WTC11 (cell line): ENCODE measurements at places on chromosomes 3 and 15.

GRCh38 chr15:24675332-24676144 is at the start of gene NPAP1:
Gene NPAP1, plus strand, starts transcription at chr15:24675775. Its CDS starts 93 bp downstream, at chr15:24675868.
- DNase-seq, result no peak

- DNase-seq, result peak; percentile 83
These were observed 185.7 kb upstream of the THRB start for GRCh38 chr3:24680214-24680967.

DNA sequence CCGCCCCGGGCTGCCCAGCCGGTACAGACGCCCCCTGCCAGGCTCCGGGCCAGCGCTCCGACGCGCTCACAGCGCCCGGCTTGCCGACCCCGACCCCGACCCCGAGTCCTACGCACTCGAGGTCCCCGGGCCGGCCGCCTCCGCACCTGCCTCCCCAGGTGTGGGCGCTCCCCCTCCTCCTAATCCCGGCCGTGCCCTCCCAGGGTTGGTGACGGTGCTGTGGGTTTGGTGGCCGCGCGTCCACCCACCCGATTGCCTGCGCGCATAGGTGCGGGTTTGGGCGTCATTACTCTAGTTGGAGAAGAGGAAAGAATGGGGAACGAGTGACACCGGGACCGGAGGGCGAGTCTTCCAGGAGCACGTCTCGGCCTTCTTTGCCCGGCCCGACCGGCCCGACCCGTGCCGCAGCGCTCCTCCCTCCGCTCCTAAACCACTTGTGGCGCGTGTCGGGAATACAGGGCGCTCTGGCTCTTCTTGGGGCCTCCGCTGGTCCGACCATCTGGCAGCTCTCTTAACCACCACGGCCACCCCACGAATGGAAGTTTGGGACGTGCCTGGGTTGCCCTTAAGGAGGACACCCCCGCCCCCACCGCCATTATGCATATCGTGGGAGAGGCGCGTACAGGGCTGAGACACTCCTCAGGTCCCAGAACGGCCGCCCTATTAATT is 810 bp upstream of the THRB start:
- peak; percentile 67 for DNase-seq

DNA sequence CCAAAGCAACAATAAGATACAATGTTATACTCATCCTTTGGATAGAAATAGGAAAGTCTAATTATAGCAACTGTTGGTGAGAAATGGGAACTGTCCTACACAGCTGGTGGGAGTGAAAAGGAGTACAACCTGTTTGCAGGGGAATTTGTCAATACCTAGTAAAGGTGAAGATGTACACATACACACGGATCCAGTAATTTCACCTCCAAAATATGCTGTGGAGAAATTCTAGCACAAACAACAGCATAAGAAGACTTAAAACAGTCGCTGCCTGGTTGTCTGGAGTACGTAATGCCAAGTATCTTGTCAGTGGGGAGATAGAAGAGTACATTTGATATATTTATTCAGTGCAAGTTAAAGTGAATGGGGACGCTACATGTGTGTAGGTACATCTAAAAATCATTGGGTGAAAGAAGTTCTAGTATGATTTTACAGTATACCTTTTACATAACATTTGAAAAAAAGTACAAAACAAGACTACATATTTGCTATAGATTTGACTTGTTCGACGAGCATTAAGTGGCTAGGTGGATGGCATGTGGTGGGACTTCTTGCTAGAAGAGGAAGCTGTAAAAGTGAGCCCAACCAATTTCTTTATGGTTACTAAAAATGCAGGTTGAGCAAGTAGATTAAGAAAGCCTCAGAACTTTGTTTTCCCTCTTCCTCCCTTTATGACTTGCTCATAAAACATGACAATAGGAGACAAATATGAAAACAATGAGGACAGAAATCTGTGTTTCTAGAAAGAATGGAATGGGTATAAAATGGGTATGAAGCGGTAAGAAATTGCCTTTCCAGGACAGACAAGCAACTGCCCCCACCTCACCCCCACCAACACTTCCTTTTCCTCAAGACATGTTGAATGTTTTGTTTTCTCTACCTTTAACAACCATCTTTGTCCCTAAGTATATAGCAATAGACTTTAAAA is 50.2 kb upstream of the CCR4 start:
- DNase-seq, result no peak

- DNase-seq, result peak; percentile 92
These were observed 140.5 kb upstream of the CADPS start for GRCh38 chr3:63015614-63016309.

DNA sequence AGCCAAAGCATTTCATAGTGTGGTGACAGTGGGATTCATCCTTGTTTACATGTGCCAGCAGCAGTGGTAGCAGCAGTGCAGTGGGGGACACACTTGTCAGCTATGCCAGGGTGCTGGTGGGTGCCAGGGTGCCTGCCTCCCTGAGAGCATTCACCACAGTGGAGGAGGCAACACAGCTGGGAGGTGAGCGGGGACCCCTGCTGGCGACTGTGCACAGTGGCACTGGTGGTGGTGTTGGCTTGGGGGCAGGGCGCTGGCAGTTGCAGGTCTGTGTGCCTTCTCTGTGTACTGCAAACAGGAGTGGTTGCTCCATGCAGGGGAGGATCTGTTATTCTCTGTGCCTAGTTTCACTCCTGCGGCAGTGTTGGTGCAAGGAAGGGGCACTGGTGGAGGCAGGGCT is 41.2 kb downstream of the CEP63 start:
- peak; percentile 66 for DNase-seq

GRCh38 chr3:107767897-107768605 is 245.3 kb downstream of the BBX start:
- DNase-seq, result no peak

DNA sequence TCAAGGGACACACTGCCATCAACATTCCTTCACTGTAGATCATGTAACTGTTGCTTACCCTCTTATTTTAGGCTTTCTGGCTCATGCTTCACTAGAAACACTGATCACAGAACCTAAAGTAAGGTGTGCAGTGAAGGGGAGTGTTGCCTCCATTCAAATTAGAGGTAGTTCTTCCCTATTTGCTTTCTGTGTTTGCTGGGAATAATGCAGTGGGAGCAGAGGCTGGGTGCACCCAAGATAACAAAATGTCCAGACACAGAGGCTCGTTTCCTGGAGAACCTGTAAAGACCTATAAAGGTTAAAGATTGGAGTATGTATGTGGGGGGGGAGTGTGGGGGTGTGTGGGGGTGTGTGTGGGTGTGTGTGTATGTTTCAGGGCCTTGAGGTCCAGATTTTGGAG is 2.1 kb upstream of the CLDN18 start:
- no peak for DNase-seq

DNA sequence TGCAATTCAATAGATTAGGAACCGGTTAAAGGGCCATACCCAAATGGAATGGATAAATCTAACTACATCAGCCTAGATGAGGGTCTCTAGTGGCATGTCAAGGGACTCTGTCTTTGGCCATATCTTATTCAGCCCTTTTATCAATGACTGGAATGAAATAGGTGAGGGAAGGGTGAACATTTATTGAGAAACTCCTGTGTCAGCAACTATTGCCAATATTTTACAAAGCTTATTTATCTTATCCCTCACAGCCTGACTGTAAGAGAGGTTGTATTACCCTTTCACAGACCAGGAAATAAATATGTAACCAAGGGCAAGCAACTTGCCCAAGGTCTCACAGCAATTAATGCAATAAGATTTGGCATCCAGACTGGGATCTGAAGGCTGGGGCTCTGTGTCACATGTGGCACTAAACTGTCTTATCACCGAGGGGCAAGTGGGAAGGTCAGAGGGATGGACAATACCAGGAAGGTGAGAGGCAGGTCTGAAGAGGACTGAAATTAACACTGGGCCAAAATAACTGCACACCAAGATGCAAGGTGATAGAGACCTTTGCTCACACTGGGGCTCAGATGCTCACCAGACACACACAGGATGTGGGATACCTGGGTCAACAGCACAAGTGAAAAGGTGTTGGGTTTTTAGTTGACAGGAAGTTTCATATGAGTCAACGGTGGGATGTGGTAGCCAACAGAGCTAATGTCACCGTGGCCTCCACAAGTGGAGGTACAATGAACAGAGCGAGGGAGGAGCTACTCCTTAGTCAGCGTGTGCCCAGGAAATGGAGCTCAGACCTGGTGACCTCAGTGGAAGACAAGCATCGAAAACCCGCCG is 261.3 kb downstream of the RPLP1 start:
- no peak for DNase-seq

GRCh38 chr3:194112120-194113106 is 23.5 kb upstream of the HES1 start:
- no peak for DNase-seq

- DNase-seq, result no peak
These were observed 128.2 kb downstream of the TFDP2 start for GRCh38 chr3:142021127-142021526.

DNA sequence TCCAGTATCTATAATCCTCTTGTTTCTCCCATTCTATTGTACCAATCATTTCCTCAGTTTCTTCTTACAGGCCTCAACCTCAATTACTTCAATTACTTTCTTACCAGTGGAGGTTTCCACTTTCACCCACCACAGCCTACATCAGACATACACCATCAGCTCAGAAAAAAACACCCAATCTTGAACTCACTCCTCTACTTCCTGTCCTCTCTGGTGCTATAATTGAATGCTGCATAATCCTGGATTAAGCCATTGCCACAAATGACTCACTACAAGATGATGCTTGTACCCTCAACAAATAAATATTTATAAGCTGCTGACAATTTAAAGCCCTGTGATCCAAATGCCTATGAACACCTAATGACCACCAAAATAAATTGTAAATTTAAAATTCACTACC is 18.5 kb downstream of the RYK start:
- DNase-seq, result no peak

DNA sequence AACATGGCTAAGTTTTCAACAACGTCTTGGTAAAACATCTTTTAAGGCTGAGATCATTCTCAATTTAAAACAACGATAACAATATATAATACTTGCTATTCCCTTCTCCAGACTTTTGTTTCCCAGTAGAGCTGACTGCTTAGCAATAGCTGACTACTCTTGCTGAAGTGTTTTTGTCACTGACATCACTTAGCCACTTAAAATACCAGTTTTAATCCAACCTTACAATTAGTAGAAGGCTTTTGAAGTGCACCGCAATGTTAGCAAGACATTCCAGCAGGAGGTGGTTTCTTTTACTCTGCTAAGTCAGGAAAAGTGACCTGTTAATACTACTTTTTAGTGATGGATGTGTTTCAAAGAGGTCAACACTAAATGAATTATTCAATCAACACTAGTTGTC is 28.7 kb upstream of the GBE1 start:
- DNase-seq, result no peak

DNA sequence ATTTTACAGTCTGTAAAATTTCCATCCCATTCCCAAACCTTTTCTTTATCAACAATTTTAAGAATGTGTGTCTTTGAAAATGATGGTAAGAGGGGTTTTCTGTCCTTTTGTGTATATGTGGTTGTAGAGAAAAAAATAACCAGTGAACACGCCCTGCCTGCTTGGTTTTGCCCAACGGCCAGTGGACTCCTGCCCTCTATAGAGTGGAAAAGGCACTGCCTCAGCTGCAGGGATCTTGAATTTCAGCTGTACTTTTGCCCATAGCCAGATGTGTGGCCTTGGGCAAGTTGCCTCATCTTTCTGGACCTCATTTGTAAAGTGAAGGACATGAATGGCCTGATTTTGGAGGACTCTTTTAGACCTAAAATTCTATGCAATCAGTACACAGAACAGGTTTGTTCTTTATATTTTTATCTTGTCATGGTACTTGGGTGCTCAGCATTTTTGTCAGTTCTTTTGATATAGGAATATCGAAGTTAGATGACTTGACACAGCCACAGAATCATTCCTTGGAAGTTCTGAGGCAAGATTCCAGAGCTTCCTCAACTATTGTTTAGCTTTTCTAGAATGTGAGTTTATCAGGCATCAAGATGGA is 81.0 kb downstream of the CLDN11 start:
- peak; percentile 47 for DNase-seq
